ENCODE measurements at places on chromosomes 16 and 17. TPM values are rescaled to one million over a fixed set of nuclear protein-coding genes. Genes with fewer than 3 reads are reported as not detected.

GRCh38 chr17:34542700-34543336 lies 36.6 kb upstream of the TMEM132E start:
- H3K27me3 ChIP-seq = peaks cover 32% of the 10 kb centered on the region
- H3K4me3 ChIP-seq = no peak overlapping the region

OR4D1 gene
- total RNA-seq = not detected

DNA sequence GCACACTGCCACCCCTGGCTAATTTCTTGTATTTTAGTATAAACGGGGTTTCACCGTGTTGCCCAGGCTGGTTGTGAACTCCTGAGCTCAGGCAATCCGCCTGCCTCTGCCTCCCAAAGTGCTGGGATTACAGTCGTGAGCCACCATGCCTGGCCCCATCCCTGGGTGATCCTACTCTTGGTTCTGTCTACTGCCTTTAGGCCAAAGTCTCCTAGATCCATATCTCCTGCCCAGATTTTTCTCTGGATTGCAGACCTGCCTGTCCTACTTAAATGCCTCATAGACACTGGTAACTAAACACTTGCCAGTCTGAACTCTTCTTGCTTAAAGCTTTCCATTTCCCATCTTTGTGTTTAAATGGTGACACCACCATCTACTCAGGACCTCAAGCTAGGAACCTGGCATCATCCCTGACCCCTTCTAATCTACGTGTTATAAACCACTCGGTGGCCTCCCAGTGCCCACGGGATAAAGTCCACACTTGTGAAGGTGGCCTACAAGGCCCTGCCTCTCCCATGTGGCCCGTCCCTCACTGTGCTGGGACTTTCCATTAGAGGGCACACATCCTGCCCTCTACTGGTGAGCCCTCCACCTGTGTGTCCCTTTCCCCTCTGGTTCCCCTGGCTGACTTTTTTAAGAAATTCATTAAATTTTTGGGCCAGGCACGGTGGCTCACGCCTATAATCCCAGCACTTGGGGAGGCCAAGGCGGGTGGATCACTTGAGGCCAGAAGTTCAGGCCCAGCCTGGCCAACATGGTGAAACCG lies 51.1 kb downstream of the USP43 start:
- no peak overlapping the region for H3K27ac ChIP-seq
- no peak for DNase-seq
- H3K27me3 ChIP-seq = no peaks in the 10 kb centered on the region
- H3K36me3 ChIP-seq = no peaks in the 10 kb centered on the region

CBLN1 gene
- total RNA-seq = 0.19 TPM

DNA sequence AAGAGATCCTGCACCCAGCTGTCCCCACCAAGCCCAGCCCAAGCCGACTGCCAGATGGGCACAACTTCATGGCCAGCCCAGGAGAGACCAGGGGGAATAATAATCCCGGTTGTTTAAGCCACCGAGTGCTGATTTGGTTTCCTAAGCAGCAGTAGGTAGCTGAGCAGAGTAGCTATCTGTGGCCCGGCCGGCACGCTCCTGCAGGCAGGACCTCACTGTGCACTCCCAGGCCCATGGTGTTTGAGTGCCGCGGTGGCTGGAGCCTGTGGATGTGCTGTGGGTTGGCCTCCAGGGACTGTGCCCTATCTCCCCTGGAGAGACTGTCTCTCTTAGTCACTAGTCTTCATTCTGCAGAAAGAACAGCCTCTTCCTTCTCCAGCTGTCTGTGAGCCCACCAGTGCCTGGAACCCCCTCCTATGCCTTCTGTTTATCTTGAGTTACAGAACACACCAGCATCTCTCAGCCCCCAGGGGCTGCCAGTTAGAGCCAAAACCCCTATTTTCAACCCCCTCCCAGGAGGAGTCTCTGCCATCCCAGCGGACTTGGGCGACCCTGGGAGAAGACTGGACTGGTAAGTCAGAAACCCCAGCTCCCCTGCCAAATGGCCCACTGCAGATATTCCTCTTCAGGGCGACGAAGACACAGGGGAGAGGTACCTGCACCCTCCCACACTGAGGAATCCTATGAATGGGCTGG lies 152.0 kb downstream of the SDK2 start:
- no peak overlapping the region for H3K4me3 ChIP-seq
- DNase-seq = no peak
- no peaks in the 10 kb centered on the region for H3K27me3 ChIP-seq

MRPS23 gene
- 71.2 TPM for total RNA-seq

- DNase-seq = no peak
- no peaks in the 10 kb centered on the region for H3K27me3 ChIP-seq
- no peaks in the 10 kb centered on the region for H3K4me1 ChIP-seq
- no peak overlapping the region for H3K4me3 ChIP-seq
Observed at GRCh38 chr16:11079652-11080187, 135.4 kb downstream of the CLEC16A start.

RAB26 gene
- 1.5 TPM for total RNA-seq

- H3K4me1 ChIP-seq = peaks cover 42% of the 10 kb centered on the region
- H3K27me3 ChIP-seq = no peaks in the 10 kb centered on the region
Observed at GRCh38 chr17:62049299-62049698, 15.8 kb downstream of the MED13 start.

GRCh38 chr17:17495536-17496188 lies 533 bp downstream of the RASD1 start:
- DNase-seq = no peak
- peak overlapping the region; percentile 92 for H3K27ac ChIP-seq
- peaks cover 61% of the 10 kb centered on the region for H3K4me1 ChIP-seq
- no peaks in the 10 kb centered on the region for H3K27me3 ChIP-seq
- H3K4me3 ChIP-seq = peak overlapping the region; percentile 63
- H3K36me3 ChIP-seq = no peaks in the 10 kb centered on the region

All from heart right ventricle (tissue), 16 donors.